Psoas muscle (tissue), 8 donors: ENCODE measurements at places on chromosomes 1 and 21. TPM values are rescaled to one million over a fixed set of nuclear protein-coding genes. Genes with fewer than 3 reads are reported as not detected.

CD48 gene
- total RNA-seq: 0.76 TPM

EXTL1 gene
- 0.39 TPM for total RNA-seq

LCE1D gene
- total RNA-seq: not detected

ERICH3 gene
- not detected for total RNA-seq

KPRP gene
- total RNA-seq: not detected

CCDC190 gene
- not detected for total RNA-seq

CFAP107 gene
- total RNA-seq: not detected

DNA sequence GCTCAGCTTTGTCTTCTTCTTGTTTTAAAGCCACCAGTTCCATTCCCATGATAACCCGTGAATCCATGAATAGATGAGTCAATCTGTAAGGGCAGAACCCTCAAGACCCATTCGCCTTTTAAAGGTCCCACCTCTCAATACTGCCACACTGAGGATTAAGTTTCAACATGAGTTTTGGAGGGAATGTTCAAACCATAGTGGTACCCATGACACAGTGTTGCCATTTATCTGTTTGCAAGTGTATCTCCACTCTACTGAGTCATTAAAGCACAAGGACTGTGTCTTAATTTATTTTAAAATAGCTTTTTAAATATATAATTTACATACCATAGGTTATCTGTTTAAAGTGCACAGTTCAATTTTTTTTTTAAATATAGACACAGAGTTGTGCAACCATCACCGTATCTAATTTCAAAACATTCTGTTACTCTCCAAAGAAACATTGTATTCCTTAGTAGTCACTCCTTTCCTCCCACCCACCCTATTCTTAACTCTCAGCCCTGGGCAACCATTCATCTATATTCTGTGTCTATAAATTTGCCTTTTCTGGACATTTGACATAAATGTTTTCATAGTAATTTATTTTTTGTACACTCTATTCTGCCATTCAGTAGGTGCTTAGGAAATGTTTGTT, 4.8 kb upstream of the IL24 start:
- no peaks in the 10 kb centered on the region for H3K27me3 ChIP-seq
- H3K4me1 ChIP-seq: peaks cover 19% of the 10 kb centered on the region
- H3K27ac ChIP-seq: no peak overlapping the region
- H3K4me3 ChIP-seq: no peak overlapping the region
- no peaks in the 10 kb centered on the region for H3K36me3 ChIP-seq

- peaks cover 37% of the 10 kb centered on the region for H3K4me1 ChIP-seq
- H3K27me3 ChIP-seq: no peaks in the 10 kb centered on the region
- H3K27ac ChIP-seq: no peak overlapping the region
- no peak for DNase-seq
- H3K4me3 ChIP-seq: no peak overlapping the region
These were observed 9.2 kb downstream of the PTBP2 start for GRCh38 chr1:96730574-96731298.

DNA sequence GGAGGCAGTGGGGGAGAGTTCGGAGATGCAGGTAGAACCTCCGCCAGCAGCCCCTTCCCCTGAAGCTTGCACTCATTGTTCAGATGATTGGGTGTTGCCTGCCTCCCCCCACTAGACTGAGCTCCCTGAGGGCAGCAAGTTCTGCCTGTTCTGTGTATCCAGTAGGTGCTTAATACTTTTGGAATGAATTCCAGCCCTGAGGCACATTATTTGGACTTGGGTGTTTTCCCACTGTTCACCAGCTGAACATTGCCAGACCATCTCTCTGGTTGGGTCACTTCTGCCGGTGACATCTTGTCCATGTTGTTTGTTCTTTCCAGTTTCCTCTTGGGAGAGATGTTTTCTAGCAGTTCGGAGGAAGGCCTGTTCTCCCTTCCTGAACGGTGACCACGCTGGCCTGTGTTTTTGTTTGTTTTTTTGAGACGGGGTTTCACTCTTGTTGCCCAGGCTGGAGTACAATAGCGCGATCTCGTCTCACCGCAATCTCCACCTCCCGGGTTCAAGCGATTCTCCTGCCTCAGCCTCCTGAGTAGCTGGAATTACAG, 48.7 kb downstream of the SPSB1 start:
- no peak overlapping the region for H3K27ac ChIP-seq
- DNase-seq: no peak
- H3K4me1 ChIP-seq: peaks cover 20% of the 10 kb centered on the region

- no peak for DNase-seq
- H3K36me3 ChIP-seq: no peaks in the 10 kb centered on the region
- H3K4me3 ChIP-seq: no peak overlapping the region
- no peaks in the 10 kb centered on the region for H3K4me1 ChIP-seq
These were observed 38.4 kb upstream of the SAMSN1 start for GRCh38 chr21:14584357-14585095.

DNA sequence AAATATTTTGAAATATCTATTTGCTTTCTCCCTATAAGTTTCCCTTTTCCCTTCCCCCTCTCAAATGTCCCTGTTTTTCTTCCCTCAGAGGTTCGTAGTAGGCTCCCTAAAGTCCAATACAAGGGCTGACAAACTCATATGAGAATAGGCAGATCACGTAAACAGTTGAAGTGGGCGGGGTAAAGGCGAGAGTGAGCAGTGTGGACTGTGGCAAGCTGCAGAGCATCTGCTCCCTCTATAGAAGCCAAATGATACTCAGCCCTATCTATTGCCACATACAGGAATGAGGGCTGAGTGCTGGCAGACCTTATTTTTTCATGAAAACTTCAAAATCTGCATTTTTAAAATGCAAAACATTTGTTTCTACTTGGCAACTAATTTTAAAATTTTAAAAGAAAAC, 26.3 kb downstream of the PRDX6 start:
- no peaks in the 10 kb centered on the region for H3K36me3 ChIP-seq
- no peak overlapping the region for H3K27ac ChIP-seq
- DNase-seq: no peak
- H3K4me1 ChIP-seq: no peaks in the 10 kb centered on the region
- no peaks in the 10 kb centered on the region for H3K27me3 ChIP-seq
- no peak overlapping the region for H3K4me3 ChIP-seq

- H3K4me1 ChIP-seq: peaks cover 10% of the 10 kb centered on the region
- no peaks in the 10 kb centered on the region for H3K36me3 ChIP-seq
- no peak for DNase-seq
- H3K27ac ChIP-seq: no peak overlapping the region
- no peak overlapping the region for H3K4me3 ChIP-seq
These were observed 50.9 kb downstream of the TAS1R2 start for GRCh38 chr1:18808550-18808949.

DNA sequence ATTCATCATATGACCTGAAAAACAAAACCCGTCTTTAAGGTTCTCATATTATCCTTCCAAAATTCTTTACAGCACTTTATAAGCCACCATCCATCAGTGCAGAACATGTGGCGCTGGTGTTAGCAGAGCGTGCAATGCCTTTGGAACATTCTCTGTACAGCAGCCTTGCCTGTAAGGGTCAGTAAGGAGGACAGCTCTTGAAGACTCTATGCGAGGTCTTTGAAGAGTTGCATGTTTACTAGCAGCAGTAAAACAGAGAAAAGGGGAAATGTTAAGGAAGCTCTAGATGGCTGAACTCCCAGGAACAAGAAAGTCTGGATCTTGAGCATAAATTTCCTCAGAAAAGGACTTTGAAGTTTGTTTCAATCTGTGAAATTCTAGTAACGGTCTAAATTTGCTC, 365.6 kb downstream of the DUSP10 start:
- no peaks in the 10 kb centered on the region for H3K4me1 ChIP-seq
- H3K27ac ChIP-seq: no peak overlapping the region
- DNase-seq: no peak
- no peak overlapping the region for H3K4me3 ChIP-seq
- no peaks in the 10 kb centered on the region for H3K36me3 ChIP-seq

DNA sequence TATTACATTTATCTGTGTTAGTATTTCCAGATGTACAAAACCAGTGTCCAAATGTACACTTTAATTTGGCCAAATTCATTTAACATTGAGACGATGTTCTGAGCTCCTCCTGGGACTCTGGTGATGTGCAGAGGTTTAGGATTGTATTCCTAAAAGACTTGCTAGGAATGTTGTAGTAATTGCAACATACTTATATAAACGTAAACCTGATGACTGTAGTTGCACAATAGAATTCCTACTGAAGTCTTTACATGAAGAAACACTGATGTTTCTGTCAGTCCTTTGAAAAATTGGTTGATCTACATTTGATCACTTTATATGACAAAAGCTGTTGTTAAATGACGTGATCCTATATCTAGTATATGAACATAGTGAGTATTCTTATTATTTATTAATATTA, 5.1 kb upstream of the OR14C36 start:
- no peaks in the 10 kb centered on the region for H3K4me1 ChIP-seq
- H3K27me3 ChIP-seq: no peaks in the 10 kb centered on the region
- no peaks in the 10 kb centered on the region for H3K36me3 ChIP-seq
- H3K4me3 ChIP-seq: no peak overlapping the region
- H3K27ac ChIP-seq: no peak overlapping the region

GRCh38 chr1:178025613-178026356, 55.9 kb upstream of the SEC16B start:
- H3K4me1 ChIP-seq: peaks cover 15% of the 10 kb centered on the region
- H3K27ac ChIP-seq: no peak overlapping the region
- H3K4me3 ChIP-seq: no peak overlapping the region
- no peaks in the 10 kb centered on the region for H3K27me3 ChIP-seq
- no peak for DNase-seq

DNA sequence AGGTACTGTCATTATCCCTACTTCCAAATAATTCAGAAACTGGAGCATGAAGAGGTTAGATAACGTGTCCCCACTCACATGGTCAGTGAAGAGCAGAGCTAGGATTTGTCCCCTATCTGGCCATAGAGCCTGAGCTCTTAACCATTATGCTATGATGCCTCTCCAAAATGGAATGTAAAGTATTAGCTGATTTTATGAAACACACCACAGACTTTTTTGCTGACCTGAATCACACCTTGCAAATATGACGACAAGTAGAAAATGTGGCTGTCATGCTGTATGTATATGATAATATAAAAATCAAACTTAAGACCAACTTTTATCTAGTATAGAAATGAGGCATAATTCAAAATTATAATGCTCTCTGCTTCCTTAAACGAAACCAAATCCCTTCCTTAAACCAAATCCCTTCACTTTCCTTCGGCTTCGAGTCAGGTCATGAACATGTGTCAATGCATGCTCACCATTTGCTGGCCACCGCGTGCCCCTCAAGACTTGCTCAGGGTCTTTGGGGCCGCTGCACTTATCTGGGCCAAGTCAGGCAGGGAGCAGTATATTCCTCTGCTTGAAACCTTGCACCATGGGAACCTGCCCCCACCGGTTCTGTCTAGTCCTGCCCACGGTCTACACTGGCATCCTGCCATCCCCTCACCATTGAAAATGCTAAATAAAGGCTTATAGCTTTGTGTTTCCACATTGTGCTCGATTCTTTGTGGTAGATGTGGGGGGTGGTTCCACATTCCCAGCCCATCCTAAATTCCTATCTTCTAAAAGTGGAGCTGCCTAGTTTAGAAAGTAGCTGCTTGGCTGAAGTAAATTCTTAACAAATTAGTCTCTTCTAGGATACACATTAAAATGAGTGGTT, 1.6 kb upstream of the TMCC2 start:
- no peaks in the 10 kb centered on the region for H3K27me3 ChIP-seq
- no peak overlapping the region for H3K27ac ChIP-seq
- H3K4me1 ChIP-seq: peaks cover 9% of the 10 kb centered on the region
- no peaks in the 10 kb centered on the region for H3K36me3 ChIP-seq

- no peaks in the 10 kb centered on the region for H3K27me3 ChIP-seq
- H3K4me3 ChIP-seq: peak overlapping the region; percentile 83
- no peak for DNase-seq
- no peaks in the 10 kb centered on the region for H3K36me3 ChIP-seq
- peaks cover 51% of the 10 kb centered on the region for H3K4me1 ChIP-seq
These were observed 1.1 kb downstream of the MRPS6 start for GRCh38 chr21:34074283-34075090.

DNA sequence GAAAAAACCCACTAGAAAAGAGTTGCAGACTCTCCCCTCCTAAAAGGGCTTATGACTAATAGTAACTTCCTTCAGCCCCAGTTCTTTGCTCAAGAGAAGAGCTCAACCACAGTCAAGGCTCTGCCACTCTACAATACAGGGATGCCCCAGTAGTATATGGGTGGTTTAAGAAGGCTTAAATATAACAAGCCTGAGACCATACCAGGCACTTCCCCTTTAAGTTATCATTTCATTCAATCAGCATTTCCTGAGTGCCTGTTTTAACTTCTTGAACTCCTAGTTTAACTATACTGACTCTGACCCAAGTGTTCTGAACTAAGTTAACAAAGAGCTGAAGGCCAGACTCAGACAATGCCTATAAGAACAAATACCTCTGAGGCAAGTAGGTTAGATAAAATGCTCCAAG, 19.8 kb downstream of the PRPF38A start:
- H3K36me3 ChIP-seq: peaks cover 5% of the 10 kb centered on the region
- no peaks in the 10 kb centered on the region for H3K27me3 ChIP-seq
- H3K4me3 ChIP-seq: no peak overlapping the region
- no peak for DNase-seq
- no peak overlapping the region for H3K27ac ChIP-seq

GRCh38 chr1:168897249-168897648, 168.2 kb upstream of the DPT start:
- no peaks in the 10 kb centered on the region for H3K36me3 ChIP-seq
- no peak overlapping the region for H3K4me3 ChIP-seq
- H3K27ac ChIP-seq: no peak overlapping the region
- H3K27me3 ChIP-seq: no peaks in the 10 kb centered on the region
- DNase-seq: no peak
